ENCODE measurements at places on chromosomes 2 and 18.
A peak's percentile ranks its signal among the peaks of the same experiment; 100 is the strongest.

DNA sequence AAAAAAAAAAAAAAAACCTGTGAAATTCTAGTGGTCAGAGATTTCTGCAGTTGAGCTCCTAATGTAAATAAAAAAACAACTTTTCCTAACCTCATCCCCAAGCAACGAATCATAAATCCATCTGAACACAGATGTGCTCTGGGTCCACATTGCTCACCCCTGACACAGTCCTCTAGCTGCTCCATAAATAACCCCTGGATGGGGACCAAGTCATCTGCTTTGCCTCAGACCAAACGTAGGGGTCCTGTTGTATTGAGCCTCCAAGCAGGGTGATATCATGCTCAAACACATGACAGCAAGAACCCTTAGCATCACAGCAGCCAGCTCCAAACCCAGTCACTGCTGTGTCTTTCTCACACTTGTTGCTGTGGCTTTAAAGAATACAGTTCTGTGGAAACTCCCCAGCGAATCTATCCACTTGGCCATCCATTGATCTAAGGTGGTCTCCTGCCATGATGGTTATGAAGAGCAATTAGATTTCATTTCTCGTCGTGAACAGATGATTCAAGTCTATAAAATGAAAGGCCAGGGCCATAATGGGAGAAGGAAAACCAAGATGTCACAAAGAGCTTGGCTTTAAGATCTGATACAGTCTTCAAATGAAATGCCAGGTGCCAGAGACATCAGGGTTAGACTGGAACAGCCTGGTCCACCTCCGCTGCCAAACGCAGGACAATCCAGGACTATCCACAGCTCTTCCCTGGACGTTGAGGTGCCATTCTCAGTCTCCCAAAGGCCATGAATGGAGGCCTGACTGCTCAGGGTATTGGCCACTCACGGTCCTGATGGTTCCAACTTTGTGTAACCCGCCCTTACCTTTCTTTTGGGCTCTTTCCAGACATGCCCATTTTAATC lies 39.0 kb downstream of the TBC1D8 start:
- no peak for DNase-seq

- DNase-seq = no peak
Observed at GRCh38 chr2:38141501-38141900, 65.5 kb upstream of the CYP1B1 start.

GRCh38 chr18:70627182-70627802 lies 338.4 kb downstream of the SOCS6 start:
- DNase-seq = no peak

DNA sequence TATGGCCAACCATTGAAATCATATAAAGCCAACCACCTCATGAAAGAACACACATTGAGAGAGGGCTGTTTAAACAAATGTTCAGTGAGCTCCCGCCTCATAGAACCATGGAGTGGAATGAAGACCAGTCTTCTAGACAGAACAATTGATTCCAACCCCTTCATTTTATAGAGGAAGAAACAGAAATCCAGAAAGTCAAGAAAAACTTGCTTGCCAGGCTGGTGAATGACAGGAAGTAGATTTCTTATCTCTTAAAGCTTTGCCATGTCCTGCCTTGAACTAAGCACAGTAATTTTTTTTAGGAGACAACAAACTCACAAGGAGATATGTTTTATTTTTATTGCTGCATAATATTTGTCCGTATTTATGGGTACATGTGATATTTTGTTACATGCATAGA lies 16.5 kb upstream of the NRP2 start:
- DNase-seq = no peak

DNA sequence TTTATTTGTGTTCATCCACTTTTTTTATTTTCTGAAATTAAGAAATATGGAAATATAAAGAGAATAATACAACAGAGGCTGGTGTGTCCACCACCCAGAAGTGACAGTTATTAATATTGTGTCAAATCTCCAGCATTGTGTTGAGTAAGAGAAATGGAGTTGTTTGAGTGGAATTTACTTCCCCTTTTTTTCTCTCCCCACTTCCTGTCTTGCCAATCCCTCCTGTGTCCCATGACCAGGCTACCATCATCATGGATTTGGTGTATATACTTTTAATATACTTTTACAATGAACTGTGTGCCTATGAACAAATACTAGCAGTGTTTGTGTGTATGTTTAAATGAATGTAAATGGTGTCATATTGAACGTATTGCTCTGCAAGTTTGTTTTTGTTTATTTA lies 276.9 kb upstream of the SKOR2 start:
- no peak for DNase-seq

DNA sequence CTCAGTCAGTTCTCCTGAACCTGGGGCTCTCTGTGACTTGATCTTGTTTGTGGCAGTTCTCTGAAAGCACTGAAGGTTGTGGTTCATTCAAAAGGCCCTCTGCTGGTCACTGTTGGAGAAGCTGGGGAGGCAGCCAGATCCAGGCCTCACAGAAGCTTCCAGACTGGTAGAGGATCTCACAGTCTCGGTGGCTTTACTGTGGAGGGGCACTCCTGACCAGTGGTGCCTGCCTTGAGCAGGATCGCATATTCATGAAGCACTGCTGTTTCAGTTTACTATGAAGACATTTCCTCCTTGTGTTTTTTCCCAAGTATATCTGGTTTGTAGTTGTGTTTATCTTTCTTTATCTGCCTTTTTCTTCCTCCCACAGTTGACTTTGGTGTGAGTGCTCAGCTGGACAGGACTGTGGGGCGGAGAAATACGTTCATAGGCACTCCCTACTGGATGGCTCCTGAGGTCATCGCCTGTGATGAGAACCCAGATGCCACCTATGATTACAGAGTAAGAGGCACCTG lies 133.9 kb downstream of the MAP4K4 start:
- DNase-seq = peak; percentile 49

DNA sequence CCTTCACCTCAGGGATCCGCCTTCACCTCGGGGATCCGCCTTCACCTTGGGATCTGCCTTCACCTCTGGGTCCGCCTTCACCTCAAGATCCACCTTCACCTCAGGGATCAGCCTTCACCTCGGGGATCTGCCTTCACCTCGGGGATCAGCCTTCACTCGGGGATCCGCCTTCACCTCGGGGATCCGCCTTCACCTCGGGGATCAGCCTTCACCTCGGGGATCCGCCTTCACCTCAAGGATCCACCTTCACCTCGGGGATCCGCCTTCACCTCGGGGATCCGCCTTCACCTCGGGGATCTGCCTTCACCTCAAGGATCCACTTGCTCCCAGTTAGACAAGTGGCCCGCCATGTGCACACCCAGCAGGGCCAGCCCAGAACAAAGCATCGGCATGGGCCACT lies 7.3 kb downstream of the KIF1A start:
- no peak for DNase-seq

- no peak for DNase-seq
Observed at GRCh38 chr2:3489764-3490115, 29.6 kb downstream of the ADI1 start.

GRCh38 chr2:38409156-38410102 lies 32.4 kb upstream of the ATL2 start:
- DNase-seq = no peak

DNA sequence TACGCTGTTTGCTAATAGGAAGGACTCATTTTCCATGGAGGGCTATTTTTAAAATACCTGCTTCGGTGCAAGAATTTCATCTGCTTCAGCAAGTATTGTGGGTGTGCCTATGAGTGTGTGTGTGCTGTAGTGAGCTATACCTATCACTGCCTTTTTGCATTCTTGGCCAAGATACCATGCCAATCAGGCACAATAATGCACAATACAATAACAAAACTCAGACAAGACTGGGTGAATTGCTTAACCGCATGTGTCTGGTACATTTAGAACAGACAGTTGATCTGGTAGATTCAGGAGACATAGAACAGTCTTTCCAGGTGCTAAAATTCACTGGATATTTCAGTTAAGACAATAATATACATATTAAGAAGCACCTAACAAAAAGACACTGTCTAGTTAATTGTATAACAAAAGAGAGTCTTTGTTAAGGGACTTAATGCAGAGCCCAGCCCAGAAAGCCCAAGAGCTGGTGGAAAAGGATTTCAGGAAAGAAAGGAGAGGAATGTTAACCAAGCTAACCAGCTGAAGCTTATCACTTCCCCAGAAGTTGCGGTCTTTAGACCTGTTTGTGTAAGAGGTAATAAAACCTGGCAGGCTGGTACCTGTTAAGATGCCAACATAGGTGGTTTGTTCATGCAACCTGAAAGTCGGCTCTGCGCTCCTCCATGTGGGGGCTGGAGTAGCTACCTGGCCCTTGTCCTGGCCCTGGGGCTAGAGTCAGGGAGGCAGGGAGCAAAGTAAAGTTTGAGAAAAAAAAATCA lies 153.3 kb upstream of the RBMS1 start:
- DNase-seq = no peak

GRCh38 chr2:43879261-43879660 lies 40.5 kb downstream of the ABCG8 start:
- DNase-seq = no peak

DNA sequence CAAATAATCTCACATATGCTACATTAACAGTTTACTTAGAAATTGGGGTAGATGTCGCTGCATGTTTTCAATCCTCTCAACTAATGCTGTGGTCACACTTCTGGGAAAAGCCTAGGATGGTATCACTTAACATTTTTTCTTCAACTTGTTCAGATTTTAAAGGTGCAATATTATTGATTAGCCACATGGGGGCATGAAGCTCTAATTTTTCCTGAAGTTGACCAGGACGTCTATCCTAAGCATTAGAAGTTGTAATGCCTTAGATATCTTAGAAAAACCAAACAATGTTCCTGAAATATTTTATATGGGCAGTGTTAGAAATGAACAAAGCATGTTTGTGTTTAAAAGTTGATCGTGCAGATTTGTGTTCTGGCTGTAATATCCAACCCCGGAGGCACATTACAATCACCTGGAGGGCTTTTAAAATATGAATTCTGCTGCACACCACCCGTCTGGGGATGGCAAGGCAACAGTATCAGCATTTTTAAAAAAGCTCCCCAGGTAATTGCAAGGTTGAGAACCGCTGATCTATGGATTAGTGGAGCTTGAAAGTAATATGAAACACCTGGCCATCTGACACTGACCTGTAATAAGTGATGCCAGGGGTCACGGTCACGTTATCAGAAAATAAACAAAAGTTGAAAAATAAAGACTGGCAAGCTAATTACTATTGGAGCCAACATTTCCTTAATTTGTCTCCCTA lies 100.5 kb upstream of the LMAN1 start:
- DNase-seq = no peak

- no peak for DNase-seq
Observed at GRCh38 chr2:1605102-1606045, 138.9 kb downstream of the PXDN start.

GRCh38 chr2:98487806-98488189 lies 43.1 kb downstream of the INPP4A start:
- no peak for DNase-seq

- no peak for DNase-seq
Observed at GRCh38 chr2:31286961-31287550, 53.1 kb downstream of the EHD3 start.

DNA sequence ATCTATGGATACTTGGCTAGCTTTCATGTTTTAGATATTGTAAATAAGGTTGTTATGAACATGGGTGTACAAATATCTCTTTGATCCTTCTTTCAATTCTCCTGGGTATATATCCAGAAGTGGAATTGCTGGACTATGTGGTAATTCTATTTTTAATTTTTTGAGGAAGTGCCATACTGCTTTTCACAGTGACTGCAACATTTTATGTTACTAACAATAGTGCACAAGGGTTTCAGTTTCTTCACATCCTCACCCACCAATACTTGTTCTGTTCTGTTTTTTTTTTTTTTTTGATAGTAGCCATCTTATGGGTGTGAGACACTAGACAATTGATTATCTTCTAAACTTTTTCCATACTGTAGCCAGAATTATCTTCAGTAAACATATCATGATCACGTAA lies 17.3 kb upstream of the NEUROD1 start:
- DNase-seq = no peak

GRCh38 chr2:237156031-237156856 lies 70.6 kb downstream of the COPS8 start:
- no peak for DNase-seq

GRCh38 chr18:51235009-51235789 lies 37.7 kb upstream of the MEX3C start:
- no peak for DNase-seq

GRCh38 chr2:54520687-54521086 lies 64.6 kb downstream of the SPTBN1 start:
- no peak for DNase-seq

DNA sequence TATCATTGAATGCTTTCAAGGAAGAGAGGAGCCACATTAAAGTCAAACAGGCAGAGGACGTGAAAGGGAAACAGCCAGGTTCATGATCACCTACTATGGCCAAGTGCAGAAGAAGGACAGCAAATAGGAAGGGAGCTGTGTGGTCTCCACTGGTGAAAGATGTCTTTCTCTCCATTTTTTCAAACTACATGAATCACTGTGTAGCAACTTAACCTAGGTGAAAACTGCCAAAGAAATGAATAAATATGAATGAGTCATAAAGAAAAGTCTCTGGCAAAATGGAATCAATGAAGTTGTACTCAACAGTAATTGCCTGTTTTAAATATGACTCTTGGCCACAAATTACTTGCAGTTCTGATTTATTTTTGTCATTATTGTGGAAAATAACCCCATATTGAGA lies 452.6 kb upstream of the PKDCC start:
- no peak for DNase-seq

GRCh38 chr2:170509452-170510193 lies 205.5 kb upstream of the SP5 start:
- no peak for DNase-seq

DNA sequence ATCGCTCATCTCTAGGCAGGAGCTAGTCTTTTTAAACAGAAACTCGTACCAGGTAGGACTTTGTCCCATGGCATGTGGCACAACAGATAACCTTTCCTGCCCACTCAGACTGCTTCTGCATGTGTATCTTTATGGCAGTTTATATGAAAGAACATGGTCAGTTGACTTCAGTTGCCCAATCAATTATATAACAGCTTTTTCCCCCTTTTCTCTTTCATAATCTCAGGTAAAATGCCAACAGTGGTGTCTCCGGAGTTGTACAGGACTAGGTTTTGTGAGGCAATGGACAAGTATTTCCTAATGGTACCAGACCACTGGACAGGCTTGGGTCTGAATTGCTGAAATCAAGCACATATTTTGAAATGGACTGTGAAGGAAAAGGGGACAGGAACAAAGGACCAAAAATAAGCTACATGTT lies 51.6 kb upstream of the PTH2R start:
- no peak for DNase-seq

DNA sequence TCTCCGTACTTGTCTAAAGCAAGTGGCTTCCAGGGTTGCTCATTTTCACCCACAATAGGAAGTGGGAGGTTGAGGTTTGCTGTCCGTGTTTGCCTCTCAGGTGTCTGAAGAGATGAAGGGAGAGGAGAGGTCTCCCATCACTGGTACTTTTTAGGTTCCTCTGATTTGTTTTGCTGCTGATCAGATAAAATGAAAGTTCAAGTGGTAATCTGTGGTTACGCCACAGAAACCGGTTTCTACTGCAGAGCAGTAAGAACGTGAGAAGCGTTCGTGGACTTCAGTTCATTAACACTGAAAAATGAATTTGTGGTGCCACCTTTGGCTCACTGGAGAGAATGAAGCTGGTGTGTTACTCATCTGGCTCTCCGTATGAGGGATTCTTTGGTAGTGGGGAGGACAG lies 118.2 kb downstream of the GBX2 start:
- DNase-seq = no peak

- no peak for DNase-seq
Observed at GRCh38 chr2:29405266-29405665, 290.1 kb downstream of the CLIP4 start.
